ENCODE measurements at places on chromosomes 6 and 20. TPM values are rescaled to one million over a fixed set of nuclear protein-coding genes. Genes with fewer than 3 reads are reported as not detected.

DNA sequence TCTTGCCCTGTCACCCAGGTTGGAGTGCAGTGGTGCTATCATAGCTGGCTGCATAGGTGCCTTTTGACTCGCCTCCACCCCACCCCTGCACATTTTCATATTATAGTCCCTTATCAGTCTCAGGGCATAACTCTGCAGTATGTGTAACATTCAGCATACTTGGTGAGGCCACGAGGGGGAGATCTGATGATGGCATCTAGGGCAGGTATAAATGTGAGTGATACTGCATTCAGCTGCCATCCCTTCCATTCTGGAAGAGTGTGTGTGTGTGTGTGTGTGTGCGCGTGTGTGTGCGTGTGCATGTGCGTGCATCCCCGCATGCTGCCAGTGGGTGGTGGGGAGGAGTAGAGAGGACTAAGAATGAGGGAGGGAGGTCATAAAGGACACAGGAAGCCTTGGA, 81.4 kb downstream of the JARID2 start:
- no peak for DNase-seq

- DNase-seq: no peak
Observed at GRCh38 chr6:50025258-50025657, 3.5 kb upstream of the DEFB110 start.

GRCh38 chr20:42443200-42443599, 746.5 kb downstream of the PTPRT start:
- no peak for DNase-seq

Gene KATNA1
- 30.4 TPM for total RNA-seq

- no peak for DNase-seq
Observed at GRCh38 chr6:144898741-144899140, 613.6 kb downstream of the UTRN start.

Gene EEF1A2
- total RNA-seq: not detected

- DNase-seq: no peak
Observed at GRCh38 chr6:126302191-126302590, 37.7 kb upstream of the CENPW start.

- no peak for DNase-seq
Observed at GRCh38 chr6:167781066-167781767, 45.5 kb upstream of the AFDN start.

- DNase-seq: no peak
Observed at GRCh38 chr6:48110436-48111142, 408 bp downstream of the PTCHD4 start.

Measured in omental fat pad (tissue), 4 donors.